ENCODE measurements at places on chromosomes 7 and 10.

DNA sequence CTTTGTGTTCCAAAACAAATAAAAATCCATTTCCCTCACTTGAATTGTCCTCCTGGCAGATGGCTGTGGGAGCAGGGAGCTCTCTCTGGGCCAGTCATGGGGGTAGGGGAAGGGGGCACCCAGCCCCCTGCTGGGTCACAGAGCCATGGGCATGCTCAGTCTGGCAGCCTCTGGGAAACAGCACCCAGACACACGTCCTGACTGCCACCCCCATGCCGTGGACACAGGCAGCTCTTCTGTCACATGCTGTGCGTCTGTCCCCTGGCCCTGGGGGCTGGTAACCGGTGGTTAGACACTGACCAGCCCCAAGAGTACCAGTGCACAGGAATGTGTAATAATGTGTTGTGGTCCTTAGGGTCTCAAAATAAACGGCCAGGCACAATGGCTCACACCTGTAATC is 47.0 kb downstream of the RASGEF1A start:
- DNase-seq = no peak

- peak; percentile 8 for DNase-seq
Observed at GRCh38 chr7:111362506-111363054, 199.7 kb downstream of the IMMP2L start.

DNA sequence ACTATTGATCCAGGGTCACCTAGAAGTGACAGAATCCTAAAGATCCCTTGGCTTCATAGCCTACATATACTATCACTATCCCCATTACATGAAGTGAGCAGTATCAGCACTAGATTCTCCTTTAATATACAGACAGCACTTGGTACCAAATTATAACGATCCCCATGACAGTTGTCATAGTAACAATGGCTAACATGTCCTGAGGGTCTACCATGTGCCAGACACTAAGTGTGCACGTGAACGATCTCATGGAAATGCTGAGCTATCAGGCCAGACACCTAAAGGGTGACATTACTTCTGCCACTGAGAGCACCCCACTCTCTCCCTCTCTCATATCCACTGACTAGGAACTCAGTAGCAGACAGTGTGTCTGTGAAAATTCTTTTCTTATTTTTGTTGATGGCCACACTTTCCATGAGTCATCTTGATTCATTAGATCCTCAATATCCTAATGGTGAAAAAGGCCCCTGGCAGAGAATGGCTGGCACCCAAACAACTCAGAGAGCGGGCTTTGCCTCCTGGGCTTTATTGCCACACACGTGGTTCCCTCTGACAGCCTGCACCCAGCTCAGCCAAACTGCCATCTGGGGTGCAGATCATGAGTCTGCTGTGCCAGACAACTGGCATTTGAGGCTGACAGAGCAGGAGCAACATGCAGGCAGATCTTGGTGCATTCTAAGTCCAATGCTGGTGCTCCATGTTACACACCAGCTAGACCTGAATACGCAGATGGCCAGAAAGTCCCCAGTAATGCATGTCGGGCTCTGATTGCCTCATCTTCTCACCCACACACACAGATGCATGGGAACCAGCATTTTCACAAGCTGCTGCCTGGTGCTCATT is 176.3 kb downstream of the DGKI start:
- DNase-seq = peak; percentile 36

DNA sequence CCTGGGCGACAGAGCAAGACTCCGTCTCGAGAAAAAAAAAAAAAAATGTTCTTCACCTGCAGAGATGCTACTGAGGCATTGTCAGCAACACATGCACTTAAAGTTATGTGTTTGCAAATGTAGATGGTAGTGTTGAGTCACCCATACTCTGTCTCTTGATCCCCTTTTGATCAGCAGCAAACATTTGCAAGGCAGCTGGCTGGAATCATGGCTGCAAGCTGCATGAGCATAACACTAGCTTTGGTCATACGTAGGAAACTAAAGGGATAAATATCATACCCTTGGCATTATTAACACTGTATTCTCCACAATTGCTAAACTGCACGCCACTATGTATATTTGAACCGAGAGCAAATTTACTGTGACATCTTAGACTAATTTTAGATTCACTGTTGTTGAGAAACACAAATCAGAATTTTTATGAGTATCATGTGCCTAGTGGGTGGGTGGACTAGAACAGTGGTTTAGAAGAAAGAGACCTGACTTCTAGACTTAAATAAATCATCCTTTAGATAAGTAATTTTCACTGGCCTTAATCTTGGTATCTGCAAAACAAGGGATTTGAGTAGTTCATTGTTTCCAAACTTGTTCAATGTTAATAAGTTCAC is 229.3 kb upstream of the MEOX2 start:
- DNase-seq = no peak

DNA sequence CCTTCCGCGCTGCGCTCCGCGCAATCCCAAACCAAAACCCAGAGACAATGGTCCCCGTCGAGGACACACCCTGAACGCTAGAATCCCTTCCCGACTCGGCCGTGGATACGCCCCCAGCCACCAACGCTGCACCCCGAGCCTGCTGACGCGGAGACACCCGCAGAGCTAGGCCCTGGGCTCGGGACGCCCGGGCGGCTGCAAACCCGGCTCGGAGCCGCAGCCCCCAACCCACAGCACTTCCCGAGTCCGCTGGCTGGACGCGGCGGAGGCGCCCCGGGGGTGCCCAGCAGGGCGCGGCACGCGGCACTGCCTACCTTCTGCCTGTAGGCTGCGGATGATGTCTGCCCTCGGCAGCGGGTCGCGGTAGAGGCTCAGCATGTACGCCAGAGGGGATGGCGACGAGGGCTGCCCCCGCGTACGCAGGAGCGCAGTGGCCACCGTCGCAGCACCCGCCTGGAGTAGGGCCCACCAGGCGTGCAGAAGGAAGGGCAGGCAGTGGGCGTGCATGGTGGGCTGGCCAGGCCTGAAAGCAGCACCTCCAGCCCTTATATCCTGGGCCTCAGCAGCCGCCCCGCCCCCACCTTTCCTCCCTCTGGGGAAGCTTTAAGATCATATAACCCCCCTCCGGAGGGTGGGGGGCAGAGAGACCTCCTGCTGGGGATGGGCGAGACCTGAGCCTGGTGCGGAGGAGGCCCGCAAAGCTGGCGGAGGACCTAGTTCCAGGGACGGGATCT is at the start of gene NODAL:
NODAL (minus strand) TSS at position 521 of the 734 bp plus-strand sequence; CDS start at position 507, 14 bp downstream.
- DNase-seq = no peak

DNA sequence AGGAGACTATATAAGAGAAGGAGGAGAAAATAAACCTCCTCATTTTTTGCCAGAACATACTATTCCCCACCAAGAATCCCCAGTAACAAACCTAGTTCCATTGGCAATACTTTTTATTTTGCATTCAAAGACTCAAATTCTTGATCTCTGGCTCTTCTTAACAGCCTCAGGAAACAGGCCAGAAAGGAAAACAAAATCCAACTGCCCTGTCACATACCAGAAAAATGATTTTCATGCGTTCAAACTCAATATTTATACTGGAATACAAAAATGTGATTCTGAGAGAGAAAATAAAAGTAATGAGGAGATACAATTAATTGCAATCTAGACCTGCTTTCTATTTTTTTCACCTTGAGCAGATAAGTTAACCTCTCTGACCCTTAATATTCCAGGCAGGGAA is 435.9 kb upstream of the AUTS2 start:
- no peak for DNase-seq

DNA sequence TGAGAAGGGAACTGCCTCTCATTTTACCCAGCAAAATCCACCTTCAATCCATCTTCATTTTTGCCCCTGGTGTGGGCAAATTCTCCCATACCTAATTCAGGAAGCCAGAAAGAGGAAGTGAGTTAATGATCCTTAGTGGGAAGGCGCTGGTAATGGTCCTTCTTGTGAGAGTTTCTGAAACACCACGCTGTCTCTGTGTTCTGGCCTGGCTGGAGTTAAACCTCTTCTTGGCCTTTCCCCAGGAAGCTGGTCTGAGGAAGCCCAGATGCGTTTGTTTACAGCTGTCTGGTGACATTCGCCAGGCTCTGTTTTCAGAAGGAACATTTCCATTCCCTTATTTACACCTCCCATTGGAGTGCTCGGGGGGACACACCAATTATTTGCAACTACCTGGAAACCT is 24.3 kb downstream of the HTRA1 start:
- no peak for DNase-seq
